ENCODE measurements at places on chromosomes 3 and 15.

DNA sequence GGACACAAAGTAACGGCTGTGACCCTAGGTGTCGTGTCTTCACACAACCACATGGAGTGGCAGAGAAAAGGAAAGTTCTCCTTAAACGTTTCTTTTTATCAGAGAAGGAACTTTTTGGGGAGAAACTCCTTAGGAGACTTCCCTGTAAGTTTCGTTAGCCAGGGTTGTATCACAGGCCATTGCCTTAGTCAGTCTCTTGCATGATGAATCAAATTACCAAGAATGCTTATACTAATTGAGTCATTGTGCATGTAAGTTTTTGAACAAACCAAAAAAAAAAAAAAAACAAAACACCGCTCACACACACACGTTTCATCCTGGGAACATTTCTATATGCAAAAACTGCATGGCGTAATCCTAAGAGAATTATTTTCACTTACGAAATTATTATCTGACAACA lies 150.4 kb upstream of the SATB1 start:
- DNase-seq, result no peak

DNA sequence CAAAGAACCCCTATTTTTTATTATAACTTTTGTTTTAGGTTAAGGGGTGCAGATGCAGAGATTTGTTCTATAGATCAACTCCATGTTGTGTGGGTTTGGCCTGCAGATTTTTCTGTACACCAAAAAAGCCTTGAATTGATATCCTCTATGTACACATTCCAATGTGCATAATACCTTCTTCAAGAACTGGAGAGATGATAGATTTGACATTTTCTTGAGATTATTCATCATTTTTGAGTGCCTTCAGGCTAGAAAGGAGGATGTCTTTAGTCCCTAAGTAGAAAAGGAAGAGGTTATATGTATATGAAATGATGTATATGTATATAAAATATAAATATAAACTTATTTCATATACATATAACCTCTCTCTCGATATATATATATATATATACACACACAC lies 1190.0 kb upstream of the ALCAM start:
- no peak for DNase-seq

GRCh38 chr3:53491276-53491675 lies 3.1 kb upstream of the CACNA1D start:
- DNase-seq, result no peak

GRCh38 chr3:54939557-54940300 lies 11.9 kb upstream of the LRTM1 start:
- DNase-seq, result no peak

Measured in T-helper 9 cell (primary cell).